ENCODE measurements at places on chromosomes 7 and 10.

DNA sequence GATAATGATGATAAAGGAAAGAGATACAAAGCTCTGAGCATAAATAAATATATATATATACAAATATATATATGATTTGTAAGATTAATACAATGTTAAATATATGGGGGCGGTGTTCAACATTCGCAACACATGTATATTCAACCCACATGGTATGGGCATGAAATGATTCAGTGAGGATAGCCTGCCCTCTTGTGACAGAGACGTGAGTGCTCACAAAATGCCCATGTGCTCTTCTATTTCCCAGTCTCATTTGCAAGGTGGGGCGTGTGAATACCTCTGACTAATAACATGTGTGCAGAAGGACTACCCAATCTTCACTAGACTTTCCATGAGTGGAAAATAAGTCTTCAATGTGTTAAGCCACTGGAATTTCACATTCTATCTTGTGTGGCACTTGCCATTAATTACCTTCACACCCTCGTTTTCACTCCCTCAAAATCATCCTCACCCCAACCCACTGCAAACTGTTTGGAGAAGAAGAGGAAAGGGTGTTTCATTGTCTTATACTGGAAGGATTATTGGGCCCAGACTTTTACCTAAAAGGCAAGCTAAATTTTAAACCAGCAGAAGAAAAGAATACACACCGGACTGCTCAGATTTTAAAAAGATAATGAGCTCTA, 26.9 kb downstream of the ASAH2 start:
- no peak for DNase-seq

DNA sequence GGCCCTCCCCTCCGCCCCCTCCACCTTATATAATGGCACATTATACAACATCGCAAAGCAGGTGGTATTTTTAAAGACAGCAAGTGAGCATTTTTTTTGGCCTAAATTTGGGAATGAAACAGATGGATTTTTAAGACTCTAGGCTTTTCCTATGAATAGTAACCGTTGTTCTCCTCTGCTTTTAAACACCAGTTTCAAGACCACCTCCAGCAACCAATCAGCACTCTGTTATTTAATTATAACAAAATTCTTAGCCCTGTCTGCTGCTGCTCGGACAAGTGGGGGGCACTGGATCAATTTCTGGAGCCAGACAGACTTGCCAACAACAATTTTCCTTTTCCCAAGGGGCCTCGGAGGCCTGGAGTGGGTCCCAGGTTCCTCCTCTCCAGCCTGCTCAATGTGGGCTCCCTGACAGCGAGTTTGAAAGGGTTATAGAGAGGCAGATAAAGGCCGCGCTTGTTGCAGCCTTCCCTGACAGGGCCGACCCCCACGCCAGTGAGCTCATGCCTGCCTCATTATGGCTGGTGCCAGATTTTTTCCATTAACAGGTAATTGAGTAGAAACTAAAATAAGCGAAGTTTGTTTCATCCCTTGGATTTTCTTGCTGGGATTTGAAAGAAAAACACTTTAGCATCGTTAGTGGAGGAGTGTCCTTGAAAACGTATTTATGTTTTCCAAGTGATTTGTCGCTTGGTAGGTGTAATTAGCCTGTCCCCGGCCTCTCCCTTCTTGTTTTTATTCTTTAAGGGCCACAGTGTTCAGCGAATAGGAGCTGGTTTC, 227.3 kb downstream of the TCF7L2 start:
- DNase-seq: no peak

DNA sequence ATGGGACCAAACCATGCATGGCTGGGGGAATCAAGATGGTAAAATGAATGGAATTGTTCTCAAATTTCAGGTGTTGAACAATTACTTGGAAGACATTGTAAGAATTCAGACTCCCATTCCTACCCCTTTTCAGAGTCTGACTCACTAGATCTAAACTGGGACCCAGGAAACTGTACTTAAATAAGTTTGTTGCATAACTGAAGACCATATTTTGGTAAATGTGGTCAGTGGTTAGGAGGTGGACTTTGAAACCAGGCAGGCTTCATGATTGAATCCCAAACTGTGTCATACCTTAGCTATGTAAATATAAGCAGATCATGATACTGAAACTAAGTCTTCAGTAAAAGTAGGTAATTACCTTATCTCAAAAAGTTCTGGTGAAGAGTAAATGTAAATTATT, 41.7 kb downstream of the ZWINT start:
- no peak for DNase-seq

DNA sequence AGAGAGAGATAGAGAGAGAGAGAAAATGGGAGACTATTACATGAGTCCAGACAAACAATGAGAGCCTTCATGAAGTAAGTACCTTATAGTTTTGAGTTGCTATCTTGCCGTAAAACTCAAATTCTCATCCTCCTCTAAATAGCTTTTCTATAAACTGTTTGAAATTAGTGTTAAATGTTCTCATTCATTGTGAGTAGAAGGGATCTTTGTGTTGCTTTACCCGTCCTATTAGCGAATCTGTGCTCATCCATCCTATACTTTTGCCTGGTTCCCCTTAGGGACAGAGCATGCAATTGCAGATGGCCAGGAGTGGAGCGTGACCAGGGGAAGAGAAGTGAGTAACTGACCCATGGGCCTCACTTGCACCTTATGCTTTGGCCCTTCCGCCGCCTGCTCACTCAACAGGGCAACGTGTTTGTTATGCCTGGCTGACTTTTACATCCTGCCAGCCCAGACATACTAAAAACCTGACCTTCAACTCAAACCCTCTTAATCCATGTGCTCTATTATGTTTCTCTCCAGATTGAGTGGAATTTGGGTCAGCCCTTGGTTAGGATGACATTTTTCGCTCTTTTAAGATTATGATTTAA, 244.2 kb upstream of the YAE1 start:
- no peak for DNase-seq

GRCh38 chr7:102944241-102944640, 31.4 kb downstream of the LRRC17 start:
- DNase-seq: no peak

- DNase-seq: no peak
These were observed 37.3 kb upstream of the TMEM248 start for GRCh38 chr7:66883716-66884115.

DNA sequence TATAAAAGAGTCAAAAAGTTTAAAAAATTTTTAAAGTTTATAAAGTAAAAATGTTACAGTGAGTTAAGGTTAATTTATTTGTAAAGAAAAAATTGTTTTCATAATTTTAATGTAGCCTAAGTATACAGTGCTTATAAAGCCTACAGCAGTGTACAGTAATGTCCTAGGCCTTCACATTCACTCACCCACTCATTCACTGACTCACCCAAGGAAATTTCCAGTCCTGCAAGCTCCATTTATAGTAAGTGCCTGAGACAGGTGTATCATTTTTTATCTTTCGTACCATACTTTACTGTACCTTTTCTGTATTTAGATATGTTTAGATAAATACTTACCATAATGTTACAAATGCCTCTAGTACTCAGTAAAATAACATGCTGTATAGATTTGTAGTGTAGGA, 269.7 kb upstream of the PHF14 start:
- DNase-seq: no peak

- no peak for DNase-seq
These were observed 181.6 kb downstream of the PTPN20 start for GRCh38 chr10:47092831-47093230.

- no peak for DNase-seq
These were observed 5.2 kb downstream of the CALN1 start for GRCh38 chr7:72406820-72407403.

DNA sequence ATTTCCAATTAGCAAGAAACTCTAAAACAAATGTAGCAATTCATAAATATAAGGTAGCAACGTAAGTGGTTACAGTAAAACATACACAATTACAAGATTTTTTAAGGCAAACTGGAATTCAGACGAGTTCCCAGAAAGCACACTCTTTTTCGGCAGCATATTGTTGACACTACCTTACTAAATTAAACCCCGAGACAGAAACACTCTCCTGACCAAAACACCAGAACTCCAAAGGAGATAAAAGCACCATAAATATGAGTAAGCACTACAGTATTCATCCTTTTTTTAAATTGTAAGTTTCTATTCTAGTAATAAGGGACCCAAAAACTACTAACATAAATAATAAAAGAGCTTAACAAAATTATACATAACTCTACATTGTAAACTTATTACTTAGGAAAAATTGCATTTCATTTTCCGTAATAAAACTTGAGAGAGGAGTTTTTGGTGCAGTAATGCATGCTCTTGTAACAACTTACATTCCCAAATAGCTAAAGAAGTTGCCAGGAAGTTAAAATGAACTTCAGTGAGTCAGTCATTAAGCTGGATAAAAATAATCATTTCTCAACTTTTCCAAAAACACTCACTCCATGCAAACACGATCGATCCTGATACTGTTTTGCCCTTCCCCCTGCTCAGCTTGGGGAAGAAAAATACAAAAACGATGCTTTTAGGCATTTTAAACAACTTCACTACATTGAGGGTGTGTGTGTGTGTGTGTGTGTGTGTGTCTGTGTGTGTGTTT, 2.0 kb downstream of the PIP4K2A start:
- no peak for DNase-seq

- no peak for DNase-seq
These were observed 40.8 kb upstream of the DLD start for GRCh38 chr7:107850216-107850615.

- no peak for DNase-seq
These were observed 25.5 kb upstream of the VPS41 start for GRCh38 chr7:38934536-38934935.

- DNase-seq: no peak
These were observed at the start of gene CCL24 for GRCh38 chr7:75813781-75814236. TSS of gene CCL24 (minus strand) at chr7:75813806. CDS start at chr7:75813715, 91 bp downstream.

GRCh38 chr7:41700044-41700471, 2.8 kb downstream of the INHBA start:
- DNase-seq: no peak

GRCh38 chr10:1406967-1407945, 330.1 kb downstream of the ADARB2 start:
- no peak for DNase-seq

DNA sequence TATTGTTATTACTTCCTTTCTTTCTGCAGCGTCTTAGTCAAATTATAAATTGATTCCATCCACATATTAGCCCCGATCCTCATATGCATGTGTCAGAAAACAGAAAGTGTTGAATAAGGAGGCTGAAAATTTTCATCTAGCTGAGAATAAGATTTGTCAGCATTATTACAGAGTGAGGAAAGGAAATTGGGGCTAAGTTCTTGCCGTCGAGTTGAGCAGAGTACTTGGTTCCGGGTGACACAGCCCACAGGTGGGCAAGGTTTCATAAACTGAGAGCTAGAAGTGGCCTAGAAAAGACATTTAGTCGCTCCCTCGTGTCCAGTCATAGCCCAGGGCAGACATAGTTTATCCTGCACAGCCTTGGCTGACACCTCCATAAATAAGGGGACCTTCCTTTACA, 461.7 kb upstream of the GALNT17 start:
- DNase-seq: no peak

DNA sequence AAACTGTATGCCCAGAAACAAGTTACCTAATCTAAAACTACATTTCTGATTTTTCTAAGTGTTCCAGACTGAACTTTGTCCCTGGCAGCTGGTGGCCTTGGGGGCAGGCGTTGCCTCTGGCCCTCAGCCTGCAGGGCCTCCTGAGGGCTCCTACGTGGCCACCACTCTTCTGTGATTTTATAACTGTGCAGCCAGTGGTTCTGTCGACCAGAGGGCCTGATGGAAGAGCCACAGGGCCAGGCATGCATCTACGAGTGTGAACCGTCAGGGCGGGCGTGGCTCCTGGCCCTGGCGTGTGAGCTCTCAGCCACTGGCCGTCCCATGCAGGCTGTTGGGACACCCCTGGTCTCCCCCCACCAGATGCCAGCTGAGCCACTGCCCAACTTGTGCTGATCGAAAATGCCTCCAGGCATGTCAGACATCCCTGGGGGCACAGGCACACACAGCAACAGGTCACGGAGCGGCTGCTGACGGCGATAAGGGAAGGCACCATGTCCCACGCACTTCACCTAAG, 173.4 kb downstream of the ZMYND11 start:
- no peak for DNase-seq

DNA sequence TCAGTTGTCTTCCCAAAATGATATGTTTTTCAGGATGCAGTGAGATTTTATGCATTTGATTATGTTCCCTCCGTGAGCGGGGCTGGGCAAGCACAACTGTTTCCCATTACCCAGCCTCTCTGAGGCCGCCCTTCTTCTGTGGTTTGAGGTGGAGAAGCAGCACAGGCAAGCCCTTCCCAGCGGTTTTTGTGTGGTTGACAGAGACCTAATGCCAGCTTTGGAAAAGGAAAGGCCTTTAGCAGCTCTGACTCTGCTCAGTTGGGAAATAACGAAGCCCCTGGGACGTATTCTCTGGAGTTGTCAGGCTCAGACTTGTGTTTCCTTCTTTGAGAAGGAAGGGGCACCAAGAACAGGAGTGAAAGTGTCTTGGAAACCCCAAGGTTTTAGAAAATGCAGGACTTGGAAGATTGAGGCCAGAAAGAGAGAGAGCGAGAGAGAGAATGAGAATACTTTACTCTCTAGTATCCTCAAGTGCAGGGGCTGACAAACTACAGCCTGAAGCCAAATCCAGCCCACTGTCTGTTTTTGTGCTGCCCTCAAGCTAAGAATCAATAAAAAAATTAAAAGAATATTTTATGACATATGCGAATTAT, 20.6 kb upstream of the PDCD4 start:
- no peak for DNase-seq

DNA sequence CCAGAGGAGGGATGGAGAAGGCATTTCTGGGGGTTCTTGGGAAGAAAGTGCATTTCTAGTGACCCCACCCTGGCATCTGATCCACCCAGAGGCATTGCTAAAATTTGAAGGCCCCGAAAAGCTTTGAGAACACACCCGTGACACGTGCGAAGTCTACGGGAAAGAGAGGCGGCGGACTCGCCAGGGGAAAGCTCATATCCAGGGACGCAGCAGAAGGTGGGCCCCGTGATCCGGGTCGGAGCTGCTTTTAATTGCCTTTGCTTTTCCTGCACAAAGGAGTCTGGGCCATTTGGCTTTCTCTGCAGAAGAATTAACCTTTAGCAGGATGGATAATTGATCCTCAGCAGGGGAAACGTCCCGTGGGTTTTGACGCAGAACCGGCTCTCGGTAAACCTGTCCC, 50.3 kb downstream of the CARD11 start:
- DNase-seq: no peak

- DNase-seq: no peak
These were observed 102.1 kb downstream of the CXCL12 start for GRCh38 chr10:44282626-44283300.

- DNase-seq: no peak
These were observed 104.2 kb downstream of the SAMD9 start for GRCh38 chr7:93013446-93014061.

DNA sequence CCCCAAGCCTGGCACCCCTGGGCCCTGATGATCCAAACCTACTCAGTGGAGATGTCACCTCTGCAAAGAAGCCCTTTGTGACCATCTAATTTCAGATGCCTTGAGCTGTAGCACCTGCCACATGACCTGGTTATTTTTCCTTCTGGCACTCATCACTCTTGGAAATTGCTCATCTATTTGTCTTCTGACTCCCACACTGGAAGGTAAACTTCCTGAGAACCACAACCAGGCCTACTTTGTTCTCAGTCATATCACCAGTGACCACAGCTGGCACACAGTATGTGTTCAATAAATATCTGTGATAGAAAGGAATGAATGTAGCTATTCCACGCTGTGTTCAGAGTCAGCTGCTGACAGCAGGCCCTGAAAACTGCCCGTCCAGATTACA, 97.1 kb downstream of the SH3PXD2A start:
- no peak for DNase-seq

- DNase-seq: no peak
These were observed 204.7 kb downstream of the CNTNAP2 start for GRCh38 chr7:146321301-146321700.
